ENCODE measurements at places on chromosomes 2 and 18.
A peak's percentile ranks its signal among the peaks of the same experiment; 100 is the strongest.

GRCh38 chr2:181947273-181947672, 38.4 kb upstream of the PPP1R1C start:
- no peak for DNase-seq

- DNase-seq: no peak
These were observed 26.2 kb downstream of the UNC50 start for GRCh38 chr2:98634406-98635092.

DNA sequence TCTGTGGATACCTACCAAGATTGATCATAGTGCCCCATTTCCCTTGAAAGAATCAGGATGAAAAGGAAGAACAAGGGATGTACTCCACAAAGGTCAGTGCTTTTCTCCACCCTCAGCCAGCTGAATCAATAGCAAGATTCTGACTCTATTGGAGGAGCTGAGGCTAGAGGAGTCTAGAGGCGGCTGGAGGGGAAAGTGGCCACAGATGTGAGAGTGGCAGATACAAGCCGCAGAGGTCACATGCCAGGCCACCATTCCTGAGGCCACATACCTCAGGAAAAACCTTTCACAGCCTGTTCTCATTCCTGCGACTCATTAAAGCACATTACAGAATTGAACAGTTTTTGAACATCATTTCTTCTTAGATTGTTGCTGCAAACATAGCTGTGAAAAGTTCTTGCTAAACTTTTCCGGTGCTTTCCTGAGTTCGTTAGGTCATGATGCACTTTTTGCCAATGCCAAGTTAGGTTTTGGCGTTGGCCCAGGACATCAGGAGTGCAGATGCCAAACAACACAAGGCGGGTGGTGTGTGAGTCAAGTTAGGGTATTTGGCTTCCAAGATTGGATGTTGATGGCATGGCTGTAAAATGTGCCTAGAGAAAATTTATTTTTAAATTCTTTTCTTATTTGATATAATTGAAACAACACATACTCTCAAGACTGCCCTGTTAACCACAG, 160.7 kb upstream of the SP5 start:
- peak; percentile 24 for DNase-seq

- DNase-seq: no peak
These were observed 34.6 kb upstream of the CAB39 start for GRCh38 chr2:230678018-230678417.

DNA sequence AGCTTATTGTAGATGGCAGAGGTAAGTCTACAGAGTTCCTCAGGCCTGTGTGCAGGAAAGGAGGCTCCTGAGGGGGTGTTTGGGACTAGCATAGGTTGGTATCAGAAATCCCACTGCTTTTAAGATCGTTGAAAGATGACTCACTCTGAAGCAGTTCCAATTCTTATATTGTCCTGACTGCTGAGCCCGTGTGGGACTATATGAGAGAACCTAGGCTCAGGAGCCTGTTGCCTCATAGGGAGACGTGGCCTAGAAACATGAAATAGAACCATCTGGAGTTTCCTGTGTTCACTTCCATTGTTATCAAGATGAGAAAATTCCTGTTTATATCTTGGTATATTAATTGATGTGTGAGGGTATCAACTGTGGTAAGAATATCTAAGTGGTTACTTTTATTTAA, 5.7 kb downstream of the CCT7 start:
- no peak for DNase-seq

GRCh38 chr2:8514796-8515758, 166.8 kb upstream of the ID2 start:
- no peak for DNase-seq

- DNase-seq: peak; percentile 26
These were observed 21.3 kb downstream of the HNRNPLL start for GRCh38 chr2:38581193-38582147.

- no peak for DNase-seq
These were observed 12.5 kb upstream of the COLEC12 start for GRCh38 chr18:512957-513356.

- DNase-seq: no peak
These were observed 633.3 kb upstream of the ACVR2A start for GRCh38 chr2:147211484-147211883.

DNA sequence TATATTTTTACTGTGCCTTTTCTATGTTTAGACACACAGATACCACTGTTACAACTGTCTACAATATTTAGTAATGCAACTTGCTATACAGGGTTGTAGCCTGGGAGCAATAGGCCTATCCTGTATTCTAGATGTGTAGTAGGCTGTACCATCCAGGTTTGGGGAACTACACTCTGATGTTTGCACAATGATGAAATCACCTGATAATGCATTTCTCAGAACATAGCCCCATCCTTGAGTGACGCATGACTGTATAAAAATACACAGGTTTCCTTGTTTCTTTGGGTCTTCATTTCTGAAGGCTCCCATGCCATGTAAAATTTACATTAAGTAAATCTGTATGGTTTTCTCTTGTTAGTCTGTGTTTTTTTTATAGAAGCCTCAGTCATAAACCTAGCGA, 270.9 kb upstream of the SKOR2 start:
- DNase-seq: no peak

GRCh38 chr2:103738108-103738507, 976.3 kb downstream of the TMEM182 start:
- DNase-seq: no peak

- DNase-seq: no peak
These were observed at the start of gene ACTG2 for GRCh38 chr2:73892631-73893329. Gene ACTG2 (plus strand): TSS chr2:73893008. CDS start chr2:73901312, 8,304 bp downstream.

Data from AG04449 (cell line).